ENCODE measurements at places on chromosomes 7 and 10. TPM values are rescaled to one million over a fixed set of nuclear protein-coding genes. Genes with fewer than 3 reads are reported as not detected.
A peak's percentile ranks its signal among the peaks of the same experiment; 100 is the strongest.

DNA sequence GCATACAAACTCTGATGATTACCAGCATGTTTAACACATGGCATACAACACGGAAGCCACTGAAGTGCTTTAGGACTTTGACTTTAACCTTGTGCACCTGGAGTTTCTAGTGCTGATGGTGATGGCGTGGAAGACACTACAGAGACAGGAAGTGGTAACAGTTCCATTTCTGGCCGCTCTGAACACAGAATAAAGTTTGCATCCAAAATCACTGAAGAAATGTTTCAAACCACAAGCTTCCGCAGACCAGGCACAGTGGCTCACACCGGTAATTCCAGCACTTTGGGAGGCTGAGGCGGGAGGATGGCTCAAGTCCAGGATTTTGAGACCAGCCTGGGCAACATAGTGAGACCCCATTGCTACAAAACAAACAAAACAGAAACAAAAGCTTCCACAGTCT, 40.3 kb upstream of the TNPO3 start:
- DNase-seq = peak; percentile 64

DNA sequence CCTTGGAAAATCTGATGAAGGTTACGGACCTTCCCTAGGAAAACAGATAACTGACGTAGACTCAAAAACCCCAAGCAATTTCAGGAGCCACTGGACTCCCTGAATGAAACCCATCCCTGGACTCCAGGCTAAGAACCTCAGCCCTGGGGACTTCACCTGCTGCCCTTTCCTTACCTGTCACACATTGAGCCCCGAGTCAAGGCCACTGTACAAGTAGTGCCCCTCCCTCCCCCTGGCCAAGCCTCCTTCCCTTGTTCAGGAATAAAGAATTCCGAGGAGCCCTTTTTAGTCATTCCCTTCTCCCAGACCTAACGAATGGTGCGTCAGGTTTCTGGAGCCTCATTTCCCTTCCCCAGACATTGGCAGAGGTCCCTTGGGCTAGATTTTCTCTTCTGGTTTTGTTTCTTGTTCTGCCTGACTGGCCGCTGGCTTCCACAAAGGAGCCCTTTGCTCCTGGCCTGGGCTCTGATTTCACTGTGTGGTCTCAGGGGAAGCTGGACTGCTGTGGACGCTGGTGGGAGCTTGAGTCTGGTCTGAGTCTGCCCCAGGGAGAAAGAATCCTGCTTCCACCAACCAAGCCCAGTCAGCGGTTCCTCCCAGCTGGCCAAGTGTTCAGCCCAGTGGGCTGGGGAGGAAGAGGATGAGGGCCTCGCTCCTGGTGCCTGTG, 31.7 kb downstream of the ZNF775 start:
- no peak for DNase-seq

DNA sequence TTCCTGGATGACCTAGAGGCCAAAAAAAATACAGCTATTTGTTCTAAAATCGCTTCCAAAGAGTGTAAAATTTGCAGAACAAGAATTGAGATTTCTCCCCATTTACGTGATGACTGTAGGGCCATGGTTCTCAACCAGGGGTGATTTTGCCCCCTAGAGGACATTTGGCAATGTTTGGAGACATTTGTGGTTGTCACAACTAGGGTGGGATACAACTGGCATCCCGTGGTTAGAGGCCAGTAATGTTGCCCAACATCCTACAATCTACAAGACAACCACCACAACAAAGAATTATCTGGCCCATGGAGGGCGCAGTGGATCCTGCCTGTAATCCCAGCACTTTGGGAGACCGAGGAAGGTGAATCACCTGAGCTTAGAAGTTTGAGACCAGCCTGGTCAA, 22.8 kb upstream of the MALSU1 start:
- no peak for DNase-seq

DNA sequence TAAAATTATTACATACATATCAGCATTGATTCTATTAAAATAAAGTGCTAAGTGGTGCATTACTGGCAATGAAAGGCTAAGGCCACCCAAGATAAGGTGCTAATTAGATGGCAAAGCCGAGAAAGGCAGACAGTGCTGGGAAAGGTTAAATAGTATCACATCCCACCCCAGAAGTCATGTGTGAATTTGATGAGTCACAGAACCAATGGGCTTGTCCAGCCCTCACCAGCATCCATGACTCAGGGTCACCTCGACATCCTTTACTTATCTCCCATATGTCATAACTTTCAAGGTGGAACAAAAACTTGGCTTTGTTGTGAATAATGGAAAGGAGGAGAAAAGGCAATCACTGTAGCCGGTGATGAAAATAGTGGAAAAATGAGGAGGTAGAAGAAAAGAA, 459.1 kb downstream of the PLXNA4 start:
- DNase-seq = no peak

FXYD4 gene
- not detected for total RNA-seq

SEC31B gene
- 24.9 TPM for total RNA-seq
